ENCODE measurements at places on chromosomes 2 and 18.

DNA sequence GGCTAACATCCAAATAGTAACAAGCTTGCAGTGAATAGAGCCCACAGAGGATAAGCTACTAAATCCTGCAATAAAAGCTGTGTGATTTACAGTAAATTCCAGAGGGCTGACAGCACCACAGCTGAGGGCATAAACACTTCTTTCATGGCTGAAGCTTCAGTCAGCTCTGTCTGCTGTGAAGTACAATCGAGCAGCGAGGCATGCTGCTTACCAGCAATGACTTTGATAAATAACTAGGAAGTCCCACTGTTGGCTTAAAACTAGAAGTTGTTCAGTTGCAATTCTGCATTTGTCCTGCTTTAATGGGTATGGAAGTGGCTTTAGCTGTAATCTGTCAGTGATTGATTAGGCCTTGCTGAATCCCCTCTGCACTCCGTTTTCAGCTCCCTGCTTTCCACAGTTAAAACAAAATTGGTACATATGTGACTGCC, 65.2 kb upstream of the FIGN start:
- no peak overlapping the region for H3K27ac ChIP-seq
- no peaks in the 10 kb centered on the region for H3K27me3 ChIP-seq
- DNase-seq = no peak
- no peaks in the 10 kb centered on the region for H3K36me3 ChIP-seq
- H3K4me1 ChIP-seq = no peaks in the 10 kb centered on the region

GRCh38 chr2:217438821-217439220, 564.0 kb downstream of the TNS1 start:
- H3K27ac ChIP-seq = no peak overlapping the region
- no peak overlapping the region for H3K4me3 ChIP-seq
- no peaks in the 10 kb centered on the region for H3K4me1 ChIP-seq

DNA sequence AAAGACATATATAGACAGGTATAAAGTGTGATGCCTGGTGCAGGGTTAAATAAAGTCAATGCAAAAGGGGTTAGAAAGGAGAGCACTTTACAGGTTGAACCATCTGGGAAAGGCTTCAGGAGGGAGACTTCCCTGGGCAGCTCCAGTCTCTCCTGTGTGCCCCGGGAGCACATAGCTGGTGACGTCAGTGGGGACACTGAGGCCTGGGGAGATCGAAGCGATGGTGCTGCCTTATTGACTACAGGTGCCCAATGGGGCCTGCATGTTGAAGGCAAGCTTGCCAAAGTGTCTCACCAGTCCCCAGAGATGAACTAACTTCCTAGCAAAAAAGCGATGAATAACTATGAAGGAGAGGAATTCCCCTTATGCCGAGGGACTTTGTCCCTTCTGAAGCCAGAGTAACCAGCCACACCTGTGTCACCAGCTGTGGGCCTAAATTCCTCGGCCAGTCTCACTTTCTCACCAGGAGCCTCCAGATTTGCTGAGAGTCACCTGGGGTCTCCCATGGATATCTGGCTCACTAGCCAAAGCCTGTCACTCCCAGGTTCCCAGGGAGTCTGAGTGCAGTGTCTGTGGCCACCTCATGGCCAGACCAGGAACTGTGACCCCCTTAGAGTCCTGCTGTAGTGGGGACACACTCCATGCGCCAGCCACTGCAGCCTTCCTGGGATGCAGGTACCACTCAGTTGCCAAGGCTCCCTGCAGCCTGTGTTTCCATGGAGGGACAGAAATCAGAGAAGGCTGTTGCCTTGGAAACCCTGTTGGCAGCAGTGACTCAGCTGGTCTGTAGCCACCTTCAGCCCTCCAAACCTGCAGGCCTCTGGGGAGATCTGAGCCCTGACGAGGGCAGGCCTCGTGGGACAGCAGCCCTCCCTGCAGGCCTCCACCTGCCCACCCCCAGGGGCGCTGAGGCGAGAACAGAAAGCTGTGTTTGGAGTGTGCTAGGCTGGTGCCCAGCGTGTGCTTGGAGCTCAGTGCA, 128.7 kb downstream of the CTIF start:
- H3K27ac ChIP-seq = no peak overlapping the region
- no peaks in the 10 kb centered on the region for H3K27me3 ChIP-seq
- no peaks in the 10 kb centered on the region for H3K4me1 ChIP-seq
- DNase-seq = no peak

GRCh38 chr2:67950919-67951318, 111.9 kb downstream of the C1D start:
- DNase-seq = no peak
- no peaks in the 10 kb centered on the region for H3K36me3 ChIP-seq
- H3K4me3 ChIP-seq = no peak overlapping the region
- H3K27me3 ChIP-seq = no peaks in the 10 kb centered on the region
- H3K4me1 ChIP-seq = no peaks in the 10 kb centered on the region
- no peak overlapping the region for H3K27ac ChIP-seq
